ENCODE measurements at places on chromosomes 12 and 14.

- peak; percentile 39 for DNase-seq
Observed at GRCh38 chr12:15918066-15918465, 6.9 kb downstream of the DERA start.

GRCh38 chr12:54030889-54031471 lies 1.9 kb upstream of the HOXC5 start:
- no peak for DNase-seq

DNA sequence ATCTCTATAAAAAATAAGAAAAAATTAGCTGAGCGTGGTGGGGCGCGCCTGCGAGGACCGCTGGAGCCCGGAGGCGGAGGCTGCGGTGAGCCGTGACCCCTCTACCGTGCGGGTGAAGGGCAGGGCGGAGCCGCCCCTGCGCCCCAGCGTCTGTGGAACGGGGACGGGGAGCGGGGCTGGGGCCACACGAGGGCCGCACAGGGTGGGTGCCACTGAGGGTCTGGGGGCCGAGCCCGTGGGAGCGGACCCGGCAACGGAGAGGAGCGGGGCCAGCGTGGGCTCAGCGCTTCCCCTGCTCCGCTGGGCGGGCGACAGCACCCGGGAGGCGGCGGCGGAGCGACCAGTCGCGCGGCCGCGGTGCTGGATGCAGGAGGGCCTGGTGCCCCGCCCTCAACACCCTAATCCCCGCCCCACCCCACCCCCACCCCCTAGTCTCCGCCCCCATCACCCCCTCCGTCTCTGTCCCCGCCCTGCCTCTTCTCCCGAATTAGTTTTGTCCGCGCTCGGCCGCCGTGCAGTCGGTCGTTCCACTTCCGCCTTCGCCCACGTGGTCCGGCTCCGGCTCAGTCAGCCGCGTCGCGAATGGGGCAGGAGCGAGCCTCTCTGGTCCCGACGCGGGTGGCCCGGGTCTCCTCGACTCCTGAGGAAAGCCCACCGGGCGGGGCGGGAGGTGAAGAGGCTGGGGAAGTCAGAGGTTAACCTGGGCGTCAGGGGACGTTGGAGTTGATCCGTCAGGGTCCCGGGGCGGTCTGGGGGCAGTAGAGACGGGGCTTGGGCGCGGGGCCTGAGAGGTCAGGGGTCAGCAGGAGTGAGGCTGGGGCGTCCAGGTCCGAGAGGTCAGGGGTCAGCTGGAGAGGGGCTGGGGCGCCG lies at the start of gene PUS1:
TSS of gene PUS1 (plus strand) at position 566 of the 870 bp plus-strand sequence. CDS start 447 bp downstream, outside the sequence.
- peak; percentile 94 for DNase-seq

DNA sequence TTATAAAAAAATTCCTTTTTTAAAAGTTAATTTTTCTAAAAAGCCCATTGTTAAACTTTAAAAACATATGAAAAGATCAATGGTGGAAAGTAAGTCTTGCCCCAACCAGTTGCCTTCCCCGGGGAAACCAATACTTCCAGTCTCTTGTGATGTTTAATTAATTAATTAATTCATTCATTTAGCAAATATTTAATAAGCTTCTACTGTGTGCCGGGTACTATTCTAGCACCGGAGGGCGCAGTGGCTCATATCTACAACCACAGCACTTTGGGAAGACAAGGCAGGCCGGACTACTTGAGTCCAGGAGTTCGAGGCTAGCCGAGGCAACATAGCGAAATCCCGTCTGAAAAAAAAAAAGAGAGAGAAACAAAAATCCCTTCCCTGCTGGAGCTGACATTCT lies 87.4 kb downstream of the HECTD4 start:
- peak; percentile 21 for DNase-seq

- no peak for DNase-seq
Observed at GRCh38 chr12:31868965-31869364, 90.2 kb upstream of the RESF1 start.

GRCh38 chr12:68508576-68508975 lies 102.1 kb upstream of the RAP1B start:
- DNase-seq = no peak

DNA sequence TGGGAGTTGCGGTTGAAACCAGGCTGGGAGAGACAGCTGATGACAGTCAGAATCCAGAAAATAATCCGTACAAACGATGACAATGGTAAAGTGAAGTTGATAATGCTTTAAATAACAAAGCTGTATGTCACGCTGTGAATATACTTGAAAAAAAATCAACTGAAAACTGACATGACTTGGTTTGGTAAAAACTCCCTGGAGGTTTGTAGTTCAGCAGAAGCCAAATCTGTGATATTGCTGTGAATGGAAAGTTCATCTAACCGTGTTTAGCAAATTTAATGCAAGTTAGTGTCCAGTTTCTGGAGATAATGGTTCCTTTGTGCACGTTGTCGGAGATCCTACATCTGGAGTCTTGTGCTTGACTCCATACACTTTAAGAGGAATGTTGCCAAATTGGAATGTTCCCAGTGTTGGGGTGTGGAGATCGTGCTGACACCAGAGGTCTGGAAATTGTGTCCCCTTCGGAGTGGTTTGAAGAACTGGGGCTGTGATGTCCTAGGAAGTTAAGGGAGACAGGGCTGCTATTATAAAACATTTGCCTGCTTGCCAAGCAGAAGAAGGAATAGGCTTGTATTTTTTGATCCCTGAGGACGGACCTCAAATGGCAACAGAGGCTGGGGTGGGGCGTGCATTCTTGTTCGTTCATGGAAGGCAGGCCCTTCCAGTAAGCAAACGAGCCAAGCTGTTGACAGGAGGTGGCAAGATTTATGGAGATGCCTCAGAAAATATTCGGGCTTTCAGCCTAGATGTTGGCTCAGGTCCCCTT lies 30.6 kb downstream of the PPFIBP1 start:
- no peak for DNase-seq

DNA sequence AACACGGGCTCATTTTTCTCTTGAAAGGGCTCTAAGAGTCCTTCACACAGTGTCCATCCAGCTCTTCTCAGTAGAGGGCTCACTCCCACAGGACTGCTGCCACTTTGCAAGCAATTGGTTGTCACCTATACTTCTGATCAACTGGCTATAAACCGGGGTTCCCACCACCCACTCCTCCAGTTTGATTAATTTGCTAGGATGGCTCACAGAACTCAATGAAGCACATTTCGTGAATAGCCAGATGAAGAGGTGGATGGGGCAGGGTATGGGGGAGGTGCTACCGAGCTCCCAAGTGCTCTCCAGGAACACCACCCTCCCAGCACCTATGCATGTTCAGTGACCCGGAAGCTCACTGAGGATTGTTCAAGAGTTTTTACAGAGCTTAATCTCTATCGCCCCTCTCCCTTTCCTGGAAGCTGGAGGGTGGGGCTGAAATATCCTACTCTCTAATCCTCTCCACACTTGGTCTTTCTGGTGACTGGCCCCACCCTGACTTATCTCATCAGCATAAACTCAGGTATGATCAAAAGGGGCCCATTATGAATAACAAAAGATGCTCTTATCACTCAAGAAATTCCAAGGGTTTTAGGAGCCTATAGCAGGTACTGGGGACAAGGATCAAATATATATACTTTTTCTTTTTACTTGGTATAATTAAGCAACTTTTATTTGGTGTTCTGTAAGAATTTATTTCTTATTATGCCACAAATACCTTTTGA lies 13.9 kb upstream of the EGLN3 start:
- DNase-seq = peak; percentile 19

GRCh38 chr14:89959853-89960445 lies 4.2 kb downstream of the TDP1 start:
- no peak for DNase-seq

GRCh38 chr12:117860111-117860510 lies 108.7 kb downstream of the KSR2 start:
- no peak for DNase-seq

- no peak for DNase-seq
Observed at GRCh38 chr12:4443616-4444015, 2.0 kb downstream of the FGF6 start.

DNA sequence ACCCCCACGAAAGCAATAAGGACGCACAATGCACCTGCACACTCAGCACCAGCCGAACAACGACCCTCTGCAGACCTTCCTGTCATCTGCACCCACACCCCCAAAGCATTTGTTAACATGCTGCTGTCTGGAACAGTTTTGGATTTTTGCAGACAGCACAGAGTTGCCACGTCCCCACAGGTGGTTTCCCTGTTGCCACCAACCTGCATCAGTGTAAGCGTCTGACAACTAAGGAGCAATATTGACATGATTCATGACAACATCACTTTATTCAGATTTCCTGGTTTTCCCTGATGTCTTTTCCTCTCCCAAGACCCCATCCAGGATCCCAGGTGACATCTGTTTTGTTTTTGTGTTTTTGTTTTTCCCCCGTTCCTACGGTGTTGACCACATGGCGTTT lies 150.7 kb upstream of the C14orf180 start:
- no peak for DNase-seq

- no peak for DNase-seq
Observed at GRCh38 chr12:5276327-5276880, 155.5 kb upstream of the NTF3 start.

DNA sequence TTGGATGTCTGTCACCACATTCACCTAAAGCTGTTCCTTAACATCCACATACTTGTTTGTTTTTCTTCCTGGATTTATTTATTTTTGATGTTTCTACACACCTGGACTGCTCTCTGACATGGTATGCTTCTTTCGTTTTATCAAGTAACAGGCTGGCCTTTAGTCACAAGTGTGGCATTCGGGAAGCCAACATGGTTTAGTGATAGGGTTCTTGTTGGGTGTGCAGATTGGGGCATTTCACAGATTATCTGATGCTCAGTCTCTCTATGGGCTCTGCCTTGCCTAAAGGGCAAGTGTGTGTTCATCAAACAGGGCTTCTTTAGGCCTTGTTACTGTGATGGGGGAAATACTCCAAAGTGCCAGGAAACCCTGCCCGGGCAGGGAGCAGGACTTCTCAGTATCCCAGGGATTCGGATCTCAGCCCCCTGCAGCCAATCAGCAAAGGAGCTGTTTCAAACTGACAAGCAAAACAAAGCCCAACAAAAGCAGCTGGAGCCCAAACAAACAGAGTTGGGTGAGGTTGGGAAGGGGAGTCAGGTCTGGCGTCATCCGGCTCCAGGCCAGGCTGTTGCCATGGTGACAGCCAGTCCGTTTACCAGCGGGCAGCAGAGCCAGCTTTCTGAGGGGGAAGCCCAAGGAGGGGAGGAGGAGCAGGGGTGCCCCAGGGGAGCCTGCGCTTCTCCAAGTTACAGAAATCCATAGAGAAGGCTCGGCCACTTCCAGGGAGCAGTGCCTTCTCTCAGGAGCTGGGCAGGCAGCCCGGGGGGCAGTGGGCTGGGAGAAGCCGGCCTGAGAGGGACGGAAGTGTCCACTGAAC lies 31.9 kb downstream of the FOS start:
- DNase-seq = no peak

GRCh38 chr12:39830171-39830570 lies 210.6 kb upstream of the ABCD2 start:
- DNase-seq = no peak

DNA sequence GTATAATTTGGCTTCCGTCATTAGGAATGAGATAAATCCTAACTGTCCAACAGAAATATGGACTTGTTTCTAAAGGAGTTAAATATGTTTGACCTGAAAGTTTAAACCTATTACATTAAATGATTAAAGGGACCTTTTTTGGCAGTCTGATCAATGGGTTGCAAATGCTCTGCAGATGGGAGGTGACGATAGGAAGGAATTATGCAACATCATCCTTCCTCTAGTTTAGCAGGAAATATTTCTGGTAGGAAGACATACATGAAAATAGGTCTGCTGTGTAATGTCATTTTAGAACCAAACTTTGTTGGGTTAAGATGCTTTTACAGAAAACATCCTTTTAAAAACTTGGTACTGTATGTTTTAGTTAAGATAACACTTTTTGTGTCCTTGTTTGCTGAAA lies 2.6 kb downstream of the LRRC10 start:
- DNase-seq = no peak

- DNase-seq = no peak
Observed at GRCh38 chr12:119669744-119670472, 2.0 kb downstream of the PRKAB1 start.

- DNase-seq = no peak
Observed at GRCh38 chr14:74649167-74649566, 37.1 kb upstream of the LTBP2 start.
